ENCODE measurements at places on chromosomes 12 and 14.
A peak's percentile ranks its signal among the peaks of the same experiment; 100 is the strongest.

- DNase-seq = no peak
These were observed 22.5 kb downstream of the PLEKHH1 start for GRCh38 chr14:67555518-67556090.

GRCh38 chr12:54012631-54013409 lies 4.0 kb downstream of the HOXC8 start:
- DNase-seq = no peak

- no peak for DNase-seq
These were observed 139.6 kb downstream of the PRKD1 start for GRCh38 chr14:29788093-29788492.

GRCh38 chr12:116201908-116202307 lies 75.6 kb downstream of the MED13L start:
- DNase-seq = no peak

GRCh38 chr12:59403259-59403932 lies 192.4 kb upstream of the SLC16A7 start:
- DNase-seq = peak; percentile 7

Measured in stimulated activated CD4-positive, alpha-beta T cell treated with anti-CD3 and anti-CD28 coated beads, Interleukin-4, amount 100 ng/mL, for 1 hour (primary cell).